K562 (cell line): ENCODE measurements at places on chromosomes 7 and 10. TPM values are rescaled to one million over a fixed set of nuclear protein-coding genes. Genes with fewer than 3 reads are reported as not detected.

- DNase-seq: peak; percentile 78
These were observed 28.2 kb downstream of the PHYH start for GRCh38 chr10:13271552-13272163.

Gene ANKRD30A
- not detected in 2 replicates for total RNA-seq

GRCh38 chr10:133442191-133442966 lies 11.4 kb upstream of the SCART1 start:
- DNase-seq: no peak

DNA sequence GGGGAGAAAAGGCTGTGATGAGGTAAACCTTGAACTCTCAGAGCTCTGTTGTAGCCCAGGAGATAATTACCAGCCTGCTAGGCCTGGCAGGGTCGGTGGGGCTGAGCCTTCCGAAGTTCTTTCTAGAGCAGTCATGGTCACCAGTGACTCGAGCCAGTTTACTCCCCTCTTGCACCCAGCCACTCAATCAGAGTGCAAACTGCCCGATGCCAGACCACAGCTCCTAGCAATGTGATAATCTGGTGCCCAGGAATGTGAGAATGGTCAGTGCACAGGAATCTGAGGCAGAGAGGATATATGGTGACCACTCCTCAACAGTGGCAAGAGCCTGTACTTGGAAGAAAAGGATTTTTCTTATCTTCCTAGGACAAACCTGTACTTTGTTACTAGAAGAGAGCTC lies 46.4 kb upstream of the KMT2E start:
- DNase-seq: no peak

- no peak for DNase-seq
These were observed 260.3 kb downstream of the SNX13 start for GRCh38 chr7:17680026-17680425.

Gene NUTM2E
- 0.09 and 0.20 TPM in 2 replicates for total RNA-seq

Gene OR6V1
- total RNA-seq: not detected in 2 replicates

- no peak for DNase-seq
These were observed 2.7 kb upstream of the HERPUD2 start for GRCh38 chr7:35697414-35698175.

Gene GHRHR
- total RNA-seq: not detected in 2 replicates

- peak; percentile 27 for DNase-seq
These were observed 76.0 kb downstream of the TYW1B start for GRCh38 chr7:72751978-72752377.

Gene NPY4R2
- not detected in 2 replicates for total RNA-seq

GRCh38 chr7:37893359-37893758 lies 23.3 kb downstream of the SFRP4 start:
- no peak for DNase-seq

Gene DDC
- not detected in 2 replicates for total RNA-seq

Gene HERPUD2
- total RNA-seq: 14.4 and 15.3 TPM in 2 replicates

DNA sequence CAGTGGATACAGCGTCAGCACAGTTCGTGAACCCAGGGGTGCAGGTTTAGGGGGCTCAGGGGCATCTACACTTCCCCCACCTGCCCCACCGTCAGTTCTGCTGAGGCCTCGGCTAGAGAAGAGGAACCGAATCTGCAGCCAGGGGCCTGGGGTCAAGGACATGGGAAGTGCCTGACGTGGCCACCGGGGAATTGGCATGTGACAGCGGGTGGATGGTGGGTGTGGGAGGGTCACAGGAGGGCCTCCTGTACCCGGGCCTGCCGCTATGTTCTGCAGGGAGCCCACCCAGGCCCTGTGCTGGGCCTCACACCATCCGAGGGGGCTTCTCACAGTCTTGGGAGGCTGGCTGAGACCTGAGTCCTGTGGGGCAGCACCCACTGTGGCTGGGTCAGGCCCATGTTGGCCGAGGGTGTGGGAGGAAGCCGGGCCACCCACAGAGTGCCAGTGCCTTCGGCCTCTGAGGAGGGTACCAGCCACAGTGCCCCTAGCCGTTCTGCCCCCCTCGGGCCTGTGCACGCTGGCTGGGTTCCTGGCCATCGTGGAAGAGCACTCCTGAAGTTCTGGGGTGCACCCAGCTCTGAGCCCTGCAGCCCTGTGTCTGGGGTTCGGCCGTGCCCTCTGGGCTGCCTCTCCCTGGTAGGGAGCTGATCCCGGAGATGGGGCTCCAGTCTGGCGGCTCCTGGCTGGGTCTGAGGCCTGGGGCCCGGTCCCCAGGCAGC lies 5.9 kb downstream of the TTYH3 start:
- no peak for DNase-seq

Gene SLC37A3
- total RNA-seq: 26.8 and 28.8 TPM in 2 replicates

DNA sequence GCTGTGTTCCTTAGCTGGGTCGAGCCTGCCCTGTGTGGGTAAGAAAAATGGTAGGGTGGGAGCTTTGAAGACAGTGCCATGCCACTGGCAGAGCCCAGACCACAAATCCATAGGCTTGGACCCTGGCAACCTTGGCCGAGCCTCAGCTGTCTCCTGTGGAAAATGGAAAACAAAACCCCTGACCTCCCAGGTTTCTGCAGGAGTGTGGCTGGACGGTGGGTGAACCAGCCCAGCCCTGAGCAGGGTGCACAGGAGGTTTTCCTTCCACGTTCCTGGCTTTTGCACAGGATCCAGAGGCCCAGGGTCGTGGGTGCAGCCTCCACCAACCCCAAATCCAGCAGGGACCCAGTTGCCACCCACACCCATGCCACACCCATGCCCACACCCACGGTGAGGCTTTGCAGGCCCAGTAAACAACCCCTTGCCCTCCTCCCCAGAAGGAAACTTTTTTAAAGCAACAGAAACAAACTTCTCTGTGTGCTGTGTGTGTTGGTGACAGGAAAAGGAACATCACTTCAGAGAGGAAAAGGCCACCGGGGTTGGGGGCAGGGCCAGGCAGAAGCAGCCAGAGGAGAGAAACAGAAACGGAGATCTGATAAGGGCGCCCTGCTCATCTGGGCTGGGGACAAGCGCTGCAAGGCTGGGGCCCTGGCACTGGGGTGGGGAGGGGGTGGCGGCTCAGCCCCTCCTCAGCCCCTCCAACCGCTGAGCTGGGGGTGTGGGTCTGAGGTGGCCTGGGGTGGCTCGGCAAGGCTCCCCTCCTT lies 20.7 kb upstream of the ZMIZ1 start:
- peak; percentile 85 for DNase-seq

- no peak for DNase-seq
These were observed 319.1 kb upstream of the PHYHIPL start for GRCh38 chr10:58857251-58857805.

DNA sequence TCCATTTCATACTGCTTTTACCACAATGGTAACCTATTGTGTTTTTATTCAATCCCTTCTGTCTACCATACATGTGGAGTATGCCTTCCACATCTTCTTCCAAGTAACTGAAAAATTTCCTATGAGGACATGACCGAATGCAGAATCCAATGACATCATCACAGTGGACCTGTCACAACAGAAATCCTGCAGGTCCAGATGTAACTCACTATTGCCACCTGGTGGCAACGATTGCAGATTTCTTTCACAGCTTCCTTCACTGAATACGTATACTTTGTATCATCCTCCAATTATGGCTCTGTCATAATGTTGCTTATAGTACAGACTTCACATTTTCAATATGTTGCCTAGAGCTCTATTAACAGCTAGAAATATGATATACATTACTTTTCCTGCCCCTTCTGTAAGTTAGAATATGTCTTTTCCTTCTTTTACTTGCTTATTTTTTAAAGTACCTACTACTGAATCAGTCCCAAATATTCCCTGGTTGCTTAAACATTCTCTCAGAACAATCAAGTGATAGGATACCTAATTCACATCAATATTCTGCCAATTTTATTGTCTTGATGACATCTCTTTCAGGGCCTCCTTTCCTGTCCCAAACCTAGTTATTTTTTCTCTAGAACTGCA lies 45.4 kb downstream of the SLC13A1 start:
- peak; percentile 81 for DNase-seq

DNA sequence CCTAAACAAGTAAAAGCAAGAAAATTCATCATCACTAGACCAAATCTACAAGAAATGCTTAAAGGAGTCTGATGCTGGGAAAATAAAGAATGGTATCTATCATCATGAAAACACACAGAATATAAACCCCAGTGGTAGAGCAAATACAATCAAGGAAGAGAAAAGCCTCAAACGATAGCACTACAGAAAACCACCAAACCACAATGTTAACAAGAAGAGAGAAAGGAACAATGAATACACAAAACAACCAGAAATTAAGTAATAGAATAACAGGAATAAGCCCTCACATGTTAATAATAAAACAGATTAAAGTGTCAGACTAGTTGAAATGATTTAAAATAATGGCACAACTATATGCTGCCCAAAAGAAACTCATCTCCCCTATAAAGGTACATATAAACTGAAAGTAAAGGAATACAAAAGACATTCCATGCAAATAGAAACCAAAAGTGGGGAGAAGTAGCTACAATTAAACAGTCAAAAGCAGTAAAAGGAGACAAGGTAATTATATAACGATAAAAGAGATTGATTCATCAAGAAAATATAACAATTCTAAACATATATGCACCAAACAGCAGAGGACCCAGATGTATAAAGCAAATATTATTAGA lies 77.3 kb downstream of the JMJD1C start:
- no peak for DNase-seq

DNA sequence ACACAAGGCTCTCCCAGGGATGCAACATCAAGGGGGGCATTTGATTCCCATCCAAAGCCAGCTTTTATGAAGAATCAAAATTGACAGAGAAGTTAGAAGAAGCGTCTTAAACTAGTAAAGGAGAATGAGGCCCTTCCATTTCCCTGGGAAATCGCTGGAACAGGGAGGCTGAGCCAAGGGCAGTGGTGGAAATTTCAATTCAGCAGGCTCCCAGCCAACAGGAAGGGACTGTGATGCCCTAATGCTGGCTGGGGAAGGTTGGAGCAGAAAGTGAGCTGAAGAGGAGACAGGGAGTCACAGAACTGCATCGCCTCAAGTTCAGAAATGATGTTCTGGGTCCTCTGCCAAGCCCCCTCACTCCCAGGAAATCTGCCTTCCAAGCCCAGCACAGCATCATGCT lies 517.3 kb downstream of the GRID1 start:
- DNase-seq: no peak

DNA sequence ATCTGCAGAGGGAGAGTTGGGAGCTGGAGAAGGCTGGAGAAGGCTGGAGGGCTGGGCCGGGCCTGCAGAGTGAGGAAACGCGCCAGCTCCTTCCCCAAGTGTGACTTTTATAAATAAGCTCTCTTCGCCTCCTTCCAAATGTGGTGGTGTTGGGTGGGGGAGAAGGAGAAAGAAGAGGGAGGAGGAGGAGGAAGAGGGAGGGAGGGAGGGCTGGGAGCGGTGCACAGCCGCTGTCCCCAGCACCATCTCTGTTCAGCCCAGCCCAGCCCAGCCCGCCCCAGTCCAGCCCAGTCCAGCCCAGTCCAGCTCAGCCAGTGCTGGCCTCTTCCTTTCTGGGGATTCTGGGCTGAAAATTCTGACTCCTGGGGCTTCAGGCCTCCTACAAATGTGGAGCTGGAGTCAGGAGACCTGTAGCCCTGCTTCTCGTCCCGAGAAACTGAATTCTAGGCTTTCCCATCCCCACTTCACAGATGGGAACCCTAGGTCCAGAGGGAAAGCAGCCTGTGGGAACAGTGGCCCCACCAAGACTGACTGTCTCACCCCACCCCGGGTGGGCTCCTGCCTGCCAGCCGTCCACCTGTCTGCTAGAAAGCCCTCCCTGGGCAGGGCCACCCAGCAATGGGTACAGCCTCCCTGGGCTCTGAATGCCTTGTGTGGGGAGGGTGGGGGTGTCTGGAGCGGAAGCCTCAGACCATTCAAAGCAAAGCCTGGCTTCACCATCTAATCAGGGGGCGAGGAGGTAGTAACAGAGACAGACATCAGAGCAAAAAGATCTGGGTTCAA lies 2.3 kb downstream of the STX1A start:
- DNase-seq: no peak

Gene HGF
- total RNA-seq: 0.02 and 0.11 TPM in 2 replicates

DNA sequence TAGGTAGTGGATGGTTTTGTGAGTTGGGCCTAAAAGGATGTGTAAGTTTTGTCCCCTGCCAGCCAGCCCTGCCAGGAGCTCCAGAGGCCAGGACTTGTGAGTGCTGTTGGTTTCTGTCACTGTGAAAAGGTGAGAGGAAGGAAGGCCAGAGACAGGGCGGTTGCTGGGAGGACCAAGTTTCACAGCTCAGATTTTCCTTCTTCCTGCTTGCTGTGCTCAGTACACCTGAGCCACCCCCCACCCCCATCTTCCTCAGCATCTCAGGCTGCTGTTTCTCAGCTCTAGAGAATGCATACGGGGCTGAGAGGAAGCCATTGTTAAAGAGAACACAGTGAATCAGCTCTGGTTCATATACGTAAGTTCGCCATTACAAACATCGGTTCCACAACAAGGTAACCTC lies 139.9 kb downstream of the BUB3 start:
- DNase-seq: no peak

Gene SAP25
- 3.2 and 5.3 TPM in 2 replicates for total RNA-seq

DNA sequence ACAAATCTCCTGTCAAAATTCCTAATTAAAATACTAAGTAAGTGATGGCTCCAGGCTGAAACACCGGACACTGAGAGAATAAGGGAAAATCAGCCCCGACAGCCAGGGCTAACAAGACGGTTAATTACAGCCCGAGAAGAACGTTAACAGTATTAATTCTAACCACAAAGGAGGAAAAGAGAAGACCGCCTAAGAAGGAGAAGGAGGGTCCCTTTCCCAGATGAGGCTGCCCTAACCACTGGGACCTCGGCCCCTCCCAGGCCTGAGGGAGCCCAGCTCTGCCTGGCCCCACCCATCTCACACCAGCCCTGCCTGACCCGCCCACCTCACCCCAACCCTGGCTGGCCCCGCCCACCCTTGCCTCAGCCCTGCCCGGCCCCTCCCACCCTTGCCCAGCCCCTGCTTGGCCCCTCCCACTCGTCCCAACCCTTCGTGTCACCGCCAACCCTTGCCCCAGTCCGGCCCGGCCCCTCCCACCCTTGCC lies 51.3 kb downstream of the PWWP2B start:
- DNase-seq: peak; percentile 91

DNA sequence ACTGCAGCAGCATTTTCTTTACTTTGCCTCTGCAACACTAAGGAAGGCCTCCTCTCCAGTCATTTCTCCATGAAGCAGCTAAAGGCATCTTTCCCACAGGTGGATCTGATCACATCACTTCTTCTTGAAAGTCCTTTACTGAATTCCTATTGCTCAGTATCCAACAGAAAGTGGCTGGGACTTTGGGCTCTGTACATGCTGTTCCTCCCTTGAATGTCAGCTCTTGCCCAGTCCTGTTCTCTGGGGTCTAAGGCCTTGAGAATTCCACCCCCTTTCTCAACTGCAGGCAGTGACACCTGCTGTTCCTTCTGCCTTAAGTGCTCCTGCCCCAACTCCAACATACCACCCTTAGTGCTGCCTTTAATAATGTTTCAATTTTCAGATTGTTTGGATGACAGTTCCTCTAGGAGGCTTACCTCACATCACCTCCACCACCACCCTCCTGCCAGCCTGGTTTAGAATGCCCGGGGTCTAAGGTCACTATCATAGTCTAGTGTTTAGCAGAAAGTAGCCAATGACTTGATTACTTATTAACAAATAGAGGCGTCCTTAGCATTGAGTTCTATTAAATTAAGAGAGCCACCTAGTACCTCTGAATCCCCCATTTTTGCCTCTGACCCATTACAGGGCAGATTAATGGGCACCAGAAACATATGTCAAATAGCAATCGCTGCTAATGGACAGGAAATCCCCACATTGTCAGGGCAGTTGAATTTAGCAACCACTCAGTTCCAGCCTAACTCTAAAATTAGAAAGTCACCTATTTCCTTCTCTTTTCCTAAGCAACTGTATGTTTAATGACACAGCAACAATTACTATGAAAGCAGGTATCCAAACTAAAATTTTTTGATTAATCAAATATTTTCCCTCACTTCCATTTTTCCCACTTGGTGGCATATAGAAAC lies 11.4 kb downstream of the INHBA start:
- no peak for DNase-seq
